ENCODE measurements at places on chromosomes 7 and 10.

- H3K4me3 ChIP-seq: no peak overlapping the region
- no peaks in the 10 kb centered on the region for H3K27me3 ChIP-seq
- DNase-seq: no peak
- no peaks in the 10 kb centered on the region for H3K36me3 ChIP-seq
Measured at GRCh38 chr10:103663236-103663635, 169.7 kb downstream of the NEURL1 start.

- H3K36me3 ChIP-seq: no peaks in the 10 kb centered on the region
- peak; percentile 70 for DNase-seq
- no peak overlapping the region for H3K4me3 ChIP-seq
- H3K4me1 ChIP-seq: peaks cover 8% of the 10 kb centered on the region
- no peak overlapping the region for H3K27ac ChIP-seq
Measured at GRCh38 chr10:68154211-68154497, 44.9 kb downstream of the MYPN start.

GRCh38 chr10:95388109-95388471, 97.3 kb upstream of the PDLIM1 start:
- H3K36me3 ChIP-seq: no peaks in the 10 kb centered on the region
- no peaks in the 10 kb centered on the region for H3K4me1 ChIP-seq
- no peak for DNase-seq

GRCh38 chr10:102718220-102718619, 3.8 kb downstream of the SFXN2 start:
- H3K36me3 ChIP-seq: no peaks in the 10 kb centered on the region
- H3K4me3 ChIP-seq: no peak overlapping the region
- H3K27me3 ChIP-seq: no peaks in the 10 kb centered on the region
- H3K27ac ChIP-seq: peak overlapping the region; percentile 56
- peaks cover 19% of the 10 kb centered on the region for H3K4me1 ChIP-seq

GRCh38 chr10:23614483-23614882, 175.6 kb downstream of the OTUD1 start:
- no peaks in the 10 kb centered on the region for H3K36me3 ChIP-seq
- no peaks in the 10 kb centered on the region for H3K4me1 ChIP-seq
- no peak overlapping the region for H3K27ac ChIP-seq
- DNase-seq: no peak
- H3K4me3 ChIP-seq: no peak overlapping the region
- H3K27me3 ChIP-seq: no peaks in the 10 kb centered on the region

DNA sequence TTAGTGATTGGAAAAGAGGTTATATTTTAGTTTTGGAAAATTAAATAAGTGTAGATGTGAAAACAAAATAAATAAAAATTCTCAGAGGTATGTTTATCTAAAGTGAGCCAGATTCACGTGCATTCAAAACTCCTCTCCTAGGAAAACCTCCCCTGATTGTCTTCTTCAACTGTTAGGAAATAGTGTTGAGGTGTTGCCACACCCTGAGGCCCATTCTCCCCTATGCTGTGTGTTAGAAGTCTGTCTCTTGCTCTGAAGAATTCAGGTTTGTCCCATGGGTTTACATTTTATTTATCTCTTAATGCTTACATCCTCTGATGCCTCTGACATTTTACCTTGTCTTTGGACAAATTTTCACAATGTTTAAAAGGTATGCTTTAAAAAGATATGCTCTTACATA, 40.3 kb downstream of the PTPRE start:
- H3K4me1 ChIP-seq: no peaks in the 10 kb centered on the region
- H3K27ac ChIP-seq: no peak overlapping the region
- H3K36me3 ChIP-seq: no peaks in the 10 kb centered on the region
- H3K27me3 ChIP-seq: no peaks in the 10 kb centered on the region

DNA sequence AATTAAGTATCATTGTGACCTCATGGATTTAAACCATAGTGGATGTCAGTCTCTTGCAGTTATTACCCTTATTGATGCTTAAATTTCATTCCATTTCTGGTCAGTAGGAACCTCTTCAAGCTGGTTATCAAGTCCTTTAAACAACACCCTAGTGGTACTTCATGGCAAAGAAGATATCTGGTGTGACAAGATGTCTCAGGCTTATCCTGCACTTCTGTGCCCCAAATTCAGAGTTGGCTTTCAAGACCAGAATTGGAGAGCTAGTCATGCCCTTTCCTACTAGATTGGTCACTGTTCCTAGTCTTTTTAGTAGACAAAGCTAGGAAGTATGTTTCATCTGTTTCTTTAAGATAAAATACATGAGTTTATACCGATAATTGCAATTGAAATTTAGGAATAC, 54.9 kb downstream of the KMT2E start:
- no peaks in the 10 kb centered on the region for H3K36me3 ChIP-seq
- no peaks in the 10 kb centered on the region for H3K27me3 ChIP-seq
- DNase-seq: peak; percentile 10
- H3K4me1 ChIP-seq: no peaks in the 10 kb centered on the region

- DNase-seq: peak; percentile 4
- H3K27ac ChIP-seq: no peak overlapping the region
- H3K36me3 ChIP-seq: no peaks in the 10 kb centered on the region
- H3K4me1 ChIP-seq: peaks cover 4% of the 10 kb centered on the region
Measured at GRCh38 chr7:32059289-32060011, 10.8 kb downstream of the PDE1C start.

DNA sequence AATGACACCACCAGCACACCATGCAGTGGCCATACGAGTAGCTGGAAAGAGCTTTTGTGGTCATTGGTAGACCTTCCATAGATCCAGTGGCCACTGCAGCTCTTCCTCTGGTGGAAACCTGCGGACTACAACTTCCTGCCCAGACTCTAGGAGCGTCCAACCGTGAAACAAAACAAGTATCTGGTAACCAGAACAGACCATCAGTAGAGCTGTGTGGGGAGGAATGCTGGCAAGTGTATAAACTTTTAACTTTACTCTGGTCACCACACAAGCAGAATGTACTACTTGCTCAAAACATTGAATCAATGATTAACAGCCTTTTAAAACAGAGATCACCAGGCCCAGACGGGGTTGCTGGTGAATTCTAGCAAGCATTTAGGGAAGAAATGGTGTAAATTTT, 154.7 kb upstream of the DGKB start:
- H3K4me3 ChIP-seq: no peak overlapping the region
- H3K36me3 ChIP-seq: no peaks in the 10 kb centered on the region
- no peaks in the 10 kb centered on the region for H3K27me3 ChIP-seq
- DNase-seq: no peak
- H3K27ac ChIP-seq: no peak overlapping the region

DNA sequence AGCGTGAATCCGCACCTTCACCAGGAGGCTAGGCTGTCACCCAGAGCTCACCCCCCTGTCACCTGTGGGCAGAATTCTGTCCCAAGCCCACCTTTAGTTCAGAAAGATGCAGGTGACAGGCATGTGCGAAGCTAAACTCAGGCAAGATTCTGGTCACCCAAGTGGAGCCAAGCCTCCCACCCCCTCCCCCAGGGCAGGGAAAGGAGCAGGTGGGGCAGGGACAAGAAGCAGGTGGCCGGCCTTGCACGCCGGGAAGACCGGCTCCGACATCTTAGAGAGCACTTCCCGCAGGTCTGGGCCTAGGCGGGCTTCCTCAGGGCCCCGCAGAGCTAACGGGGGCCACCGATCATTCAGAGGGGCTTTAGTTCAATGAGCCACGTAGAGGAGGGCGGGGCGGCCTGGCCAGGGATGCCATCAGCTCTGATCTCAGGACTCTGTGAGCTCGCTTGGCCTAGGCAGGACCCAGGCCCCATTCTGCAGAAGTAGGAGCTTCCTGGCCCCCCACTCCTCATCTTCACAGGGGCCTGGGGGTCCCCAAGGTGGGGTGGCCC, 19.9 kb downstream of the UNCX start:
- no peaks in the 10 kb centered on the region for H3K36me3 ChIP-seq
- no peak overlapping the region for H3K4me3 ChIP-seq
- no peak overlapping the region for H3K27ac ChIP-seq
- DNase-seq: no peak
- no peaks in the 10 kb centered on the region for H3K4me1 ChIP-seq
- H3K27me3 ChIP-seq: peaks cover 20% of the 10 kb centered on the region

DNA sequence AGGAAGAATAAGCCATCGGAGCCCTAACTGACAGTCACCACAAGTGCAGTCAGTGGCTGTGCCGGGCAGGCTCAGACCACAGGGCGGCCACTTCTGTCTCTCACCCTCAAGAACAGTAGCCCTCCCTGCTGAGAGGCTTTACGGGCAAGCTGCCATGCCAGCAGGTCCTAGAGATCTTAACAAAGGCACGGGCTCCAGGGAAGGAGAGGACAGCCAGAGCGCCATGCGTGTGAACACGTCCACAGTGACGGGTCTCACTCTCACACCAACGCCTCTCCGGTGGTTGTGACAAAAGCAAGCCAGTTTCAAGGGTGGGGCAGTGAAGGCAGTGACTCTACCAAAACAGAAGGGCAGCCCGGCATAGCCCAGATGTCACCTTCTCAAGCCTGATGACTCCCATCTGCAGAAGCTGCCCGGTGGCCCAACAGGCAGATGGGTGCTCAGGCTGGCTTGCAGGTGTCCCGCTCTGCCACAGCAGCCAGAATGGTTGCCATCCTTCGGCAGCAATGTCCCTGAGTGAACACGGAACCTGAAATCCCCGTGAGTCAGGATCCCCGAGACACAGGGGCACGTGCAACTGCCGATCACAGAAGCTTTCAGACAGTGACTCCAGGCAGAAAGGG, 102.0 kb downstream of the FAM53B start:
- no peak for DNase-seq
- H3K36me3 ChIP-seq: no peaks in the 10 kb centered on the region
- H3K27ac ChIP-seq: no peak overlapping the region
- H3K4me3 ChIP-seq: no peak overlapping the region

DNA sequence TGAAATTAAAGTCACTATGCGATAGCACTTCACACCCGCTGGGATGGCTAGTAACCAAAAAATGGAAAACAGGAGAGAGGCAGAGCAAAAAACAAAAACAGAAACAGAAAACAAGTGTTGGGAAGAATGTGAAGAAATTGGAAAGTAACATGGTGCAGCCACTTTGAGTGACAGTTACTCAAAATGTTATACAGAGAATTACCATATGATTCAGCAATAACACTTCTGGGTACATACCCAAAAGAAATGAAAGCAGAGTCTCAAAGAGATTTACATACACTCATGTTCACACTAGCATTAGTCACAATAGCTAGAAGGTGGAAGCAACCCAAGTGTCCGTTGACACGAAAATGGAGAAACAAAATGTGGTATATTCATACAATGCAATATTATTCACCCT, 88.6 kb upstream of the KCNIP2 start:
- no peaks in the 10 kb centered on the region for H3K36me3 ChIP-seq
- H3K4me3 ChIP-seq: no peak overlapping the region
- H3K27me3 ChIP-seq: no peaks in the 10 kb centered on the region
- DNase-seq: no peak
- H3K27ac ChIP-seq: no peak overlapping the region

DNA sequence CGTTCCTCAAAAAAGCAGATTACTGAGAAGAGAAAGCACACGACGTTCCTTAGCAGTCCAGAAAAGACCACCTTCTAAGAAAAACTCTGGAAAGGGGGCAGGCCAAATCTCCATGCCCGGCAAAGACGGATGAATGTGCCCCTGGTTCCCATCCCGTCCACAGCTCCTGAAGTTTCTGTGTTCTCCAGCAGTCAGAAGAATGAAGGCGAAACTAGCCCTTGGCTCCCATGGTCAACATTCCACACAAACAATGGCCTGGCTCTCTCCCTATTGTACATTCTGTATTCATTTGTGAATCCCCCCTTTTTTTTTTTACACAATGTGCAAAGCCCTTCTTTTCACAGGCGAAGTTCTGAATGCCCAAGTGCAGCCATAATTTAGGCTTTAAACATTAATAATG, 5.3 kb downstream of the CTBP2 start:
- H3K27ac ChIP-seq: no peak overlapping the region
- no peaks in the 10 kb centered on the region for H3K27me3 ChIP-seq
- peaks cover 45% of the 10 kb centered on the region for H3K4me1 ChIP-seq
- no peak overlapping the region for H3K4me3 ChIP-seq

DNA sequence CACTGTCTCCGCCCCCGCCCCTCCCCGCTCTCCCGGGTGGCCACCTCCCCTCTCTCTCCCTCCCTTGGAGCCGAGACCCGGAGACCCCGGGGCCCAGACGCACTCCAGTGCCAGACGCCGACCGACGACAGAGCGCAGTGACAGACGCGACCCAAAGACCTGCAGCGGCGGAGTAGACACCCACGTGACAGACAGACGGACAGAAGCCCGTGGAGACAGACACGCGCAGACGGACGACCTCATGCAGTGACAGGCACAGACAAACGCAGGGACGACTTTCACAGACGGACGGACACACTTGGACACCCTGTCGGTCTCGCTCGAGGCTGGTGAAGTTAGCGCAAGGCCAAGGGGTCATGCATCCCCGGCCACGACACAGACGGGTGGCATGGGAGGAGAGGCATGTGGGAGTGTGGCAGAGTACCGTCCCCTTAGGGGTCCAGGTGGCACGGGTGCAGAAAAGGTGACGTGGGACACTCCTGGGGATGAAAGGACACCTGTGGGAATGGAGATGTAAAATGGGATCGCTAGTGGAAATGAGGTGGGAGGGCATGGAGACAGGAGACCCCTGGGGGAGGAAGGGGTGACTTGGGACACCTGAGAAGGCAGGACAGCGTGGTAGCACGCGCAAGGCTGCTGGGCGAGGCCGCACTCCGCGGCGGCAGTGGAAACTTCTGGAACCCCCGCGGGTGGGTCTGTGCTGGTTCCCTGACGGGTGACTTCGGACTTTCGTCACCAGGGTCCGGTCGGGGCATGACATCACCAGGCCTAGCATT, 456 bp upstream of the ACHE start:
- no peak overlapping the region for H3K27ac ChIP-seq
- peak overlapping the region; percentile 1 for H3K4me3 ChIP-seq
- no peaks in the 10 kb centered on the region for H3K27me3 ChIP-seq

- H3K27ac ChIP-seq: no peak overlapping the region
- no peaks in the 10 kb centered on the region for H3K36me3 ChIP-seq
- H3K27me3 ChIP-seq: no peaks in the 10 kb centered on the region
- H3K4me1 ChIP-seq: no peaks in the 10 kb centered on the region
- DNase-seq: peak; percentile 14
Measured at GRCh38 chr7:77930496-77930895, 131.9 kb downstream of the PHTF2 start.

DNA sequence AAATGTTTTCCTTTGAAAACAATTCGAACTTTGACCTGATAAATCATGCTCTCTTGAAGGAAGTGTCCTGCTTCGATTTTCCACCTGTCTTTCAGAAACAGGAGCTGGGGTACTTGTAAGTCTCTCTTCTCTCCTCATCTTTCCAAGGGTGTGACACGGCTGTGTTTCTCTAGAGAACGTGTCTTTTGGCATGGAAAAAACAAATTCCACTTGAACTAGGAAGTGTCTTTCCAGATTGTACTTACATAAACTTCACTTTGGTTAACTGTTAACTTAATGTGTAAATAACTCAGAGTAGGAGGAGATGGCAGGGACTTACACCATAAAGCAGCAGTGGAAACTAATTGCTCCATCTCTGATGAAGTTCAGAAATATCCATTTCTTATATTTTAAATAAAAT, 4.2 kb upstream of the CALCR start:
- H3K36me3 ChIP-seq: no peaks in the 10 kb centered on the region
- H3K27me3 ChIP-seq: peaks cover 5% of the 10 kb centered on the region
- peaks cover 6% of the 10 kb centered on the region for H3K4me1 ChIP-seq
- DNase-seq: no peak
- no peak overlapping the region for H3K4me3 ChIP-seq
- no peak overlapping the region for H3K27ac ChIP-seq

GRCh38 chr10:59741048-59741447, 12.2 kb downstream of the MRLN start:
- no peaks in the 10 kb centered on the region for H3K36me3 ChIP-seq
- no peaks in the 10 kb centered on the region for H3K27me3 ChIP-seq
- no peak overlapping the region for H3K27ac ChIP-seq
- DNase-seq: no peak
- H3K4me1 ChIP-seq: no peaks in the 10 kb centered on the region

Data from mesendoderm (in vitro differentiated cells).